Activated CD4-positive, alpha-beta T cell treated with anti-CD3 and anti-CD28 coated beads, Interleukin-2, amount 50 U/mL, for 24 hours (primary cell): ENCODE measurements at places on chromosomes 2 and 18.

DNA sequence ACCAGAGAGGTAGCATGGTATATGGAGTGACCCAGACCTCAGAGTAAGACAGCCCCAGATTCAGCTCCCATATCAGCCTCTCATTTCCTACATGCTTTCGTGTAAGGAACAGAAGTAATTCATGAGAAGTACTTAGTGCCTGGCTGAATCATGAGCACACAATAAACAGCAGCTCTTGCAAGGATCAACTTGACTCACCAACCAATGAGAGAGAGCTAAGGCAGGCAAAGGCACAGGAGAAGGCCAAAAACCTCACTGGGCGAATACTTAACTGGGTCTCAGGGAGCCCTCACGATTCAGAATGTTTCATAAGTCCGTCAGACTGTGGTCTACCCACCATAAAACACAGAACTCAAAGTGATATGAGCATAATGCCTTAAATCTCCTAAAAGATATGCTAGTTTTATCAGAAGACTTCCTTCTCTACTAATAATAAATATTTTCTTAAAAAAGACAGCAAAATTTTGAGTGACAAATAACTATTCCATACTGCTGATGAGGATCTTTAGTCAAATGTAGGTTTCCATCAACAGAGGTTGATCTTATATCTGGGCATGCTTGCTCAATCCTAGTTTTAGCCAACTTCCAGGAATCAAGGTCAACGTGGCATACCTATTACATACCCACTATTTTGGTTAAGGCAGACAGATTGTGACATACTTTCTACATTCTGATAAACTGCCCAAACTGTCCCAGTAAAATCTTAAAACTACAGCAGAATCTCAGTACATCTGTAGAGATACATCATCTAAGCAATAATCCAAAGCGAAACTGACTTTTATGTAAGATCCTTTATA is 34.9 kb downstream of the IMMT start:
- no peak for DNase-seq

GRCh38 chr2:205778356-205778755 is 96.1 kb downstream of the NRP2 start:
- DNase-seq: no peak

- DNase-seq: no peak
Measured at GRCh38 chr18:46387441-46388131, 269.4 kb downstream of the LOXHD1 start.

DNA sequence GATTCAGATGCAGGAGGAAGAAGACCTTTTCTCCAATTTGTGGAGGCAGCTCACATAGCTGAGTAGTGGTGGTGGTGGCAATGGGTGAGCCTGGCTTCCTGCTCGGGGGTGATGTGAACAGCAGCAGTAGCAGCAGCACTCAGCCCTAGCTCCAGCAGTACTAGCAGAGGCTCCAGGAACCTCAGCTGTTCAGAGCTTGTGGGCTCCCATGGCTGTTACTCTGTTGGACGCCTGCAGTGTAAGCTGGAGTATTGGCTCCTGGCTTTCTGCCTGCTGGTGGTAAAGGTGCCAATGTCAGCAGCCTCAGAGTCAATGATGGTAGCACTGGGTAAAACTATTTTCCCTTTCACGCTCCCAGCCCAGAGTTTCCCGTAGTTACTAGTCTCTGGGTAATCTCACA is 3.1 kb upstream of the SEH1L start:
- no peak for DNase-seq

- DNase-seq: no peak
Measured at GRCh38 chr2:20137131-20137571, 85.7 kb upstream of the LAPTM4A start.

- DNase-seq: no peak
Measured at GRCh38 chr2:69075486-69075885, 62.5 kb downstream of the ANTXR1 start.

GRCh38 chr18:33761363-33761762 is 183.3 kb downstream of the ASXL3 start:
- no peak for DNase-seq

GRCh38 chr2:109439986-109440385 is 173.8 kb downstream of the SEPTIN10 start:
- no peak for DNase-seq

GRCh38 chr2:229675569-229675968 is 38.8 kb downstream of the DNER start:
- DNase-seq: no peak

DNA sequence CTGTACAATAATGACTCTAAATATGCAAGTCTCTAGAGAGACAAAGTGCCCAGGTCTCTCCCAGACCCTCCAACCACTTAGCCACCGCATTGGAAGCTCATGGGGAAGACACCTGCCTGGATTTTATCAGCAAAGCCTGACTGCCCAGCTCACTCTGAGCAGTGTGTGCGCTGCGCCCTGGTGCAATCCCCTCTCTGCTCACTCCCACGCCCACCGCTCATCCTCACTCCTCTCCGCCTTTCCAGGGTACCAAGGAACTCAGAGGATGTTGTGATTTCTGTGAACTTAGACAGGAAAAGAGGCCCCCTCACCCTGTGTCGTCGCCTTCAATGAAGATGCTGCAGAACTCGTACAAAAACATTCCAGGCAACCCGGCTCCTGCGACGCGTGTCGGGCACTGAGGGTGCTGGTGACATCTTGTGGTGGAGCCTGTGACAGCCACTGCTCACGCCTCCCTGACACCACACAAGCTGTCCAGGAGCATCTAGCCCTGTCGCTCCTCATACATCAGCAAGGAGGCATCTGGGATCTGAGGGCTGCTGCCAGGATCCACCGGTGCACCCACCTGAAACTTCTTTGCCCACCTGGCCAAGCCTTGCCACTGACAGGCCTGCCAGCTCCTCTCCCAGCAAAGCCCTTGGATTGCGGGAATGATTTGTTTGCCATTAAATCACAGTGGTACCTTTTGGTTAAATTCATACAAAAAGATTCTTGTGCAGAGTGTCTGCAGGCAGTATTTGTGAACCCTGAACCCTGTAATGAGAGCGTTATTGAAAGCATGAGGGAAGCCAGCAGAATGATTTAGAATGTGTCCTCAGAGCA is 220.4 kb downstream of the ZNF516 start:
- DNase-seq: no peak

- DNase-seq: no peak
Measured at GRCh38 chr2:237412646-237412987, 1.3 kb downstream of the COL6A3 start.

DNA sequence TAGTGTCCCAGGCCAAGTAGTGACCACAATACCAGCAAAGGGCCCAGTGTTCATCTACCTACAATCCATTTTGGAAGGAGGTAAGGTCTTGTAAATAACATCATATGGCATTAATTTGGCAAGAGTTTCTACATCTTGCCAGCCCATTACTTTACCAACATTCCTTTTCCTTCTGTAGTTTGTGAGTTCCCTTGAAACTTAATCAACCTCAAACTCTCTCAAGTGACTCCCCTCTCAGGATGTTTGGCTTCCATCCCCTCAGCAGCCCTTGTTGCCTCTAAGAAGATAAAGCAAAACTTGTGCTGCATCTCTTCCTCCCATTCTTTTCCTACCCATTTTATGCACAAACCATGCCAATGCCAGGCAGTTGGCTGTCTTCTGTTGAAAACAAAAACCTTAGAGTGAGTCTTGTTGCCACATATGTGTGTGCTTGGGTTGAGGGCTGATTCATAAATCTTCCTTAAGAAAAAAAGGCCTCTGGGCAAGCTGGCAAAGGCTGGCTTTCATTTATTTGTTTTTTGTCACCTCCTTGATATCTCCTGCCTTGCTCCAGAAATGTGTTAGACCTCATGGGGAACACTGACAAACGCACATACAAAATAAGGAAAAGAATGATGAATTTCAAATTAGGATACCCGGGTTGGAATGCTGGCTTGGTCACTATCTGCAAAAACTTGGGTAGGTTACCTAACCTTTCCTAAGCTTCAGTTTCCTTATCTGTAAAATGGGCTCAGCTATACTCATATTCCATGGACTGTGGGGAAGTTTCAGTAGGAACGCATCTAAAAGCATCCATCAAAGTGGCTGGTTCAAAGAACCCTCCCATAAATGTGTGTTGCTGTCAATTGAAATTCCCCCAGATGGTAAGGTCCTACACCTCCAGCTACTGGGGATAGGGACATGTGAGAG is 29.4 kb upstream of the ST3GAL5 start:
- DNase-seq: no peak

DNA sequence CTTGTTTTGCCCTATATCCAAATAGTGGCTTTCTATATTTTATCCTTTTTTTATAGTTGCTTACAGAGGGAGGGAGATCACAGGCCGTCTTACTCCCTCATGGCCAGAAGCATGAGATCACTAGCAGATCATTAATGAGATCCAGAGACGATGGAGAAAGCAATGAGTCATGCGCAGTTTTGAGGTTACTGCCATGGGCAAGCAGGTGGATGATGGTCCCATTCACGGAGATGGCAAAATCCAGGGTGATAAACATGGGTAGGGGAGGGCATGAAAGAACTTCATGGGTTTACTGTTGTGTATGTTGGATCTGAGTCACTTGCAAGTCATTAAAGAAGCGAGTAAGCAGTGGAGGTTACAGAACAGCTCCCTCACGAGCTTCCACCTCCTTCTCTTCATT is 60.4 kb downstream of the C18orf63 start:
- no peak for DNase-seq

- no peak for DNase-seq
Measured at GRCh38 chr18:23956483-23956882, 58.1 kb upstream of the TTC39C start.

DNA sequence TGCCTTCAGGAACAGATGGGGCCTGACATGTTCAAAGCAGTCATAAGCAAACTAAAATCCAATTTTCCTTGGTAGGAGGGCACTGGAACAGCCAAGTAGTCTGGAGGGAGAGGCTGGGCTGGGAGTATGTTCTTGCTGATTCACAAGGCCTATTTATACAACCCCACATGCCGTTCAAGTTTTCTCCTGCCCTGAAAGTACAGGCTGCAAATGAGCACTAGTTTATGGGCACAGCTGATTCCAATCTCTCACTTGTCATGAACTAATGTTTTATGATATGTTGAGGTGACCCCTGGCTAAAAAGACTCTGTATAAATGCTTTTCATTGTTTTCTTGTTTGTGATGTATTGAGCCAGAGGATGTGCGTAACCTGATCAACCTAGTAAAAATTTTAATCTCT is 183.4 kb upstream of the SRD5A2 start:
- no peak for DNase-seq

GRCh38 chr2:217941886-217942728 is 60.7 kb downstream of the TNS1 start:
- no peak for DNase-seq

DNA sequence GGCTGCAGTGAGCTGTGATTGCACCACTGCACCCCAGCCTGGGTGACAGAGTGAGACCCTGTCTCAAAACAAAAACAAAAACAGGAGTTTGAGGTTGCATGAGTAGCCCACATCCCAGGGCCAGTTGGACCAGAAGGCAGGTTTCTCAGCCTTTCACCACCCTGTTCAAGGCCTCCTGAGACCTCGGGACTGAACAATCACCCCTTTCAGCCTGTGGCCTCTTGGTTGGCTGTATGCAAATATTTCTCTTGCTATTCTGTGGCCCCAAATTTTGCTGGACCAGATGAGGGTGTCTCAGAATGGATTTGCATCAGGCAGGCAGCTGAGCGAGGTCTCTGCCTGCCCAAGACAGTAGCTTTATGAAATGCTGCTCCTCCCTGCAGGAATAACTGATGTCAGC is 56.9 kb downstream of the DPYSL5 start:
- no peak for DNase-seq

DNA sequence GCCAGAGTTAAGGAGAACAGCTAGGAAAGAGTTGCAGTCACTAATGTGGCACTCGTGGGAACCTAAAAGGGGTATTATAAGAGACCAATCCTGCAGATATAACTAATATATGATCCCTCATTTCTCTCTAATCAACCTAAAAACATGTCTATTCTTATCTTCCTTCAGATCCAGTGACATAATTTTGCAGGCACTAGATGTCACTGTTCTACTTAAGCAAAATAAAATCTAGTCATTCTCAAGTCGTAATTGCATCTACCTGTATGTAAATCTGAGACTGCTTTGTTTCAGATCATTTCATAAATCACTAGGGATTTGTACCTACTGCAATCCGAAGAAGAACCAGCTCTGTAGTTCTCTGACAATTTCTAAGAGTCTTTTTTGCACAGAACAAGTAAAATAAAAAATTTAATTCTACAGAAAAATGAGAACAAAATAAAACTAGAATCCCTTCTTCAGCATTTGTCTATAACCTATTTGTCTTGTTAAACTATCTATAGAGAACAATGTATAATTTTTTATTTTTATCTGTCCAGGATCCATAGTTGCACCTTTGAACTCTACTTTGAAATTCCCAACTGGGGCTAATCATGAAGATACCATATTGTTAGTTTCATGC is 56.5 kb upstream of the ERBB4 start:
- DNase-seq: no peak

GRCh38 chr2:7096726-7097352 is 179.6 kb downstream of the RNF144A start:
- DNase-seq: no peak

DNA sequence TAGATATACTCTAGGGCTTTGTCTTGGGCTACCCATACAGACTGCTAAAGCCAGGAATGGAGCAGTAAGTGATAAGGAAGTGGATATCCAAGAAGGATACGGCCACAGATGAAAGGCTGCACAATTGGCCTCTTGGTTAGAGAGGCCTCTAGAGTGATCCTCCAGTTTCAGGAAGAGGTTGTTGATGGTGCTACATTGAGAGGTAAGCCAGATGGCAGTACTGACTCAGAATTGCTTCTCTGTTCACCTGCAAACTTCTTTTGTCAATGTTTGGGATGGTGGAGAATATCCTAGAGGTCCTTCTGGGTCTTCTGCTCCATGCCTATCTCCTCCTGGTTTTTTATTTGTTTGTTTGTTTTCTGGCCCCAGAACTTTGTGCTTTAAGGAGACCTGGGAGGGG is 226.8 kb upstream of the LRRTM1 start:
- DNase-seq: no peak

- no peak for DNase-seq
Measured at GRCh38 chr2:47438106-47438505, 35.1 kb downstream of the MSH2 start.

DNA sequence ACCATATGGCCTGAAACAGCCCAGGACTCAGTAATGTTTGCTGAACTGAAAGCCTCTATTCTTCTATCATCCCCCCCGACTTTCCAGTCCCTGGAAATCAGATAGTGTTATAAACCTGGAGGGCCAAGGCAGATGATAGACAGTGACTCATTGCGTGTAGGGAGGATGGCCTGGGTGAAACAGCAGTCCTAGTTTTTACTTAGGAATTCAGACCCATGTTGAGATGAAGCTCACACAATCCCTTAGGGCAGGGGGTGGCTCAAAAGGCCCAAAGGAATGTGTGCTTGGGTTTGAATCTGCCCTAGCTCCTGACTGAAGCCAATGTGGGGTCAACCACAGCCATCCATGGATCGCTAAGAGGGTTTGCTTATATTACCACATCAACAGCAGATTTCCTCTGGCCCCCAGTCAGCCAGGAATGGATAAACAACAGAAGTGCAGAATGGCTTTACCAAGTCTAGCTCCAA is 43.9 kb upstream of the STPG4 start:
- no peak for DNase-seq

DNA sequence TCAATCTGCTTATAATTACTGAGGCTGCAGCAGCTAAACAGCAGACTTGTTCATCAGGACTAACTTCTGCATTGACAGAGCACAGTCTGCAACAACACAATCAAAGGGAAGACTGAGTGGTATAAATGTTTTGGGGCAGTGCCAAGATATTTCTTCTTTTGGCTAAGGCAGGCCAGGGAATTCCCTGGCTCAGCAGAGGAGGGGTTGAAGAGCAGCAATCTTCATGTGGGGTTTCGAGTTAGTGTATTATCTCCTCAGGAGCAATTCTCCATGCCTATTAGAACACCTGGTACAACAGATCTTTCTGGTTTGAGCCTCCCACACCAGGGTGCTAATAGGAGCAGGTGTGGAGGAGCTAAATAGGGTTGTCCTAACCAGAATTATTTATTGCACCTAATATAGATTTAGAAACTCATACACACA is 103.0 kb upstream of the STK17B start:
- no peak for DNase-seq
